ENCODE measurements at places on chromosomes 7 and 10.

GRCh38 chr7:92794391-92794790, 42.0 kb downstream of the CDK6 start:
- no peak for DNase-seq

- no peak for DNase-seq
Observed at GRCh38 chr10:65323802-65324201, 1602.0 kb upstream of the LRRTM3 start.

DNA sequence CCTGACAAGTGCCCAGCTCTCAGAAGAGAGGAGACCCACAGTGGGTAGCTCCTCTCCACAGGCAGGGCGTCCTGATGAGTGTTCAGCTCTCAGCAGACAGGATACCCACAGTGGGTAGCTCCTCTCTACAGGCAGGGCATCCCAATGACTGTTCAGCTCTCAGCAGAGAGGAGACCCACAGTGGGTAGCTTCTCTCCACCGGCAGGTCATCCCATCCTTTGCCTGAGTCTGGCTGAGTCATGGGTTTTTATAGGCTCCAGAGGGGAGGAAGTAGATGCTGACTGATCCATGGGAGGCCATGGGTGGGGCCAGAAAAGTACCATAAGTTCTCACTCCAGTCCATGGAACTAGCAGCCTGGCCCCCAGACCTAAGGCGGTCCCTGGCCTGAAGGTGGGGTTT, 18.5 kb downstream of the CFAP70 start:
- DNase-seq = no peak

DNA sequence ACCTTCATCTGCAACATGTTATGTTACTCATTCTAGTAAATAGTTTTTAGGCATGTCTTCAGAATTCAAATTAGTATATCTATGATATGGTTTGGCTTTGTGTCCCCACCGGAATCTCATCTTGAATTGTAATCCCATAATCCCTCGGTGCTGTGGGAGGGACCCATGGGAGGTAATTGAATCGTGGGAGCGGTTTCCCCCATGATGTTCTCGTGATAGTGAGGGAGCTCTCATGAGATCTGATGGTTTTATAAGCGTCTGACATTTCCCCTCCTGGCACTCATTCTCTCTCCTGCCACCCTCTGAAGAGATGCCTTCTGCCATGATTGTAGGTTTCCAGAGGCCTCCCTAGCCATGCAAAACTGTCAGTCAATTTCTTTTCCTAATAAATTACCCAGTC, 20.4 kb upstream of the GPR37 start:
- DNase-seq = no peak

DNA sequence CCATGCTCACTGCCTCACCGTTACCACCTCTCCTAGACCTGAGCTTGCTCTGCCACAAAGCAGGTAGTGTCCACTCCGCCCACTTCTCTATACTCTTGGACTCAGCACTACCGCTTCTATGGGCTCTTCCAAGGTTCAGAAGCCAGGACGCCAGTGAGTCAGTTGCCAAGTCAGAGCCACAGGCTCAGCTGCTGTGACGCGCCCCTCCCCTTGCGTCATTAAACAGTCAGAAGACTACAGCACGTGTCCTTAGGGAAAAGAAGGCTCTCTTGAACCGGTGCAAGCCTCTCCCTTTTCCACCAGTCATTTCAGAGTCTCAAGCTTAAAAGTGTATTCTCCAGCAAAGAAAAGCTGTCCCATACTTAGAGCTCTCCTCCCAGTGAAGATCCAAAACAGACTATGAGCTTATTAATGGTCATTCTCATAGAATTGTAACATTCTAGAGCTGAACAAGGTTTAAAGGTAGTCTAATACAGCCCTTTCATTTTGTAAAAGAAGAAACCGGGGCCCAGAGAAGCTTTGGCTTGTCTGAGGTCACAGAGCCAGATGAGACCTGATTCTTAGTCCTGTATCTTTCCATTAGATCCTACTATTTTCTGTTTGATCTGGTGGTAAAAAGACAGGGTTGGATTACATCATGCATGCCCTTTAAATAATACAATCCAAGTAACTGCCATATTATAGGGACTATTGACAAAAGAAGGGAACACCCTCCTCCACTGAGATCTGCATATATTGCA, 40.9 kb upstream of the MET start:
- DNase-seq = no peak

DNA sequence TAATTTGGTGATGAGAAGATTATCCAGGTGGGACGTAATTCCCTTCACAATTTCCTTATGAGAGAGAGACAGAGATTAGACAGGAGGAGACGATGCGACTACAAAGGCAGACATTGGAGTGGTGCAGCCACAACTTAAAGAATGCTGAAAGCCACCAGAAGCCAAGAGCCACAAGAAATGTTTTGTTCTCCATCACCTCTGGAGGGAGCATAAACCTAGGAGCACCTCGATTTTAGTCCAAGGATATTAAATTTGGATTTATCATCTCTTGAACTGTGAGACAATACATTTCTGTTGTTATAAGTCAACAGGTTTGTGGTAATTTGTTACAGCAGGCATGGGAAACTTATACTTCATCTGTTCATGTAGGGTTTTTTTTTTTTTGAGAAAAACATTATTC, 418.9 kb downstream of the DGKB start:
- no peak for DNase-seq
